Activated CD4-positive, CD25-positive, alpha-beta regulatory T cell (primary cell): ENCODE measurements at places on chromosomes 13 and 19.

DNA sequence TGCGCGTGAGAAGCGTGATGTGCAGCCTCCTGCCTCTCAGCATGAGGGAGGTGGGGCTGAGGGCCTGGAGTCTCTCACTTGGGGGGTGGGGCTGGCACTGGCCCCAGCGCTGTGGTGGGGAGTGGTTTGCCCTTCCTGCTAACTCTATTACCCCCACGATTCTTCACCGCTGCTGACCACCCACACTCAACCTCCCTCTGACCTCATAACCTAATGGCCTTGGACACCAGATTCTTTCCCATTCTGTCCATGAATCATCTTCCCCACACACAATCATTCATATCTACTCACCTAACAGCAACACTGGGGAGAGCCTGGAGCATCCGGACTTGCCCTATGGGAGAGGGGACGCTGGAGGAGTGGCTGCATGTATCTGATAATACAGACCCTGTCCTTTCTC is 8.7 kb downstream of the CD177 start:
- no peak for DNase-seq

DNA sequence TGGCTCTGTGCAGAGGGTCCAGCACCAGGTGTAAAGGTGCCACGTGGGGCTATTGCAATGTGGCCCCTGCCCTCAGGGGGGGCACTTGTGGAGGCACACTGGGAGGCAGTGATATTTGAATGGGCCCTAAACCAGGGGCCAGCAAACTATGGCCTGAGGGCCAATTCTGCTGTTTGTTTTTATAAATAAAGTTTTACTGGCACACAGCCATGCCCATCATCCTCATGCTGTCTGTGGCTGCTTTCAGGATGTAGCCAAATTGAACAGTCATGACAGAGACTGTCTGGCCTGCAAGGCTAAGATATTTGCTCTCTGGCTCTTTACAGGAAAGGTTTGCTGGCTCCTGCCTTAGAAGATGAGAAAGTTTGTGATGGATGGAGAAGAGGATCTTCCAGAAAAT is 33.9 kb upstream of the RANBP3 start:
- DNase-seq, result no peak

DNA sequence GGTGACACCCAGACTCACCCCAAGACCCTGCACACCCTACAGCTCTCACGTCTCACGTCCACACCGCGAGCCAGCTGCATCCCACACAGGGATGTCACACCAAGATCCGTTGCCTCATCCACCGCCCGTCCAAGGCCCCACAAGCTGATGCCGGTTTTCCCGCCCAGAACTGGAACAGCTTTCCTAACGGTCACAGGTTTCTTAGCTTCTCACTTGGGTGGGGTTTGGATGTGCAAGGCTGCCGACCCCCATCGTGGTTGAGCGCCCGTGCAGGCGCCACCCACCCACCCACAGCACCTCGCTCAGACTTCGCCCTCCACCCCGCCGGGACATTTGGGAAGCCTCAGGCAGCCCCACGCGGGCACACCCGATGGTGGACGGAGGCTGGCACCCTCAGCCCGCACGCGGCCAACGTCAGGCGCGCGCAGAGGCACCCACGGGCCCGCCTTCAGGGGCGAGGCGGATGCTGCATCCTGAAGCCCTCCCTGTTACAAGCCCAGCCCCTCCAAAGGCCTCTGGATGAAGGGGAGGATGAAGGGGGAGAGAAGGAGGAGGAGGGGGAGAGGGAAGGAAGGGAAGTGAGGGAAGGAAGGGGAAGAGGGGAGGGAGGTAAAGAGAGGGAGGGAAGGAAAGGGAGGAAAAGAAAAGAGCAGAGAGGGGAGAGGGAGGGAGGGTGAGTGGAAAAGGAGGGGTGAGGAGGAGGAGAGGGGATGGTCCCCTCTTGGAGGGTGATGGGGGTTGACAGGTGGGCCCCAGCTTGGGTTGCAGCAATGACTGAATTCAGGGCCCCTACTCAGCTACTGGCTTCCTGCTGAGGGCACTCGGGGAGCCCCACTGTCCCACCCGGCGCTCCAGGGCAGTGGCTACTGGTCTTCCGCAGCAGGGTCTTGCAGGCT is 12.8 kb downstream of the ONECUT3 start:
- DNase-seq, result no peak

GRCh38 chr19:46609511-46610412 is 8.6 kb downstream of the CALM3 start:
- DNase-seq, result no peak
